Sciatic nerve (tissue), 2 donors: ENCODE measurements at places on chromosomes 13 and 19.

- no peak for DNase-seq
These were observed 3.5 kb upstream of the KLHL26 start for GRCh38 chr19:18633321-18633720.

- no peak for DNase-seq
These were observed 703 bp downstream of the ZNF506 start for GRCh38 chr19:19820774-19821320.

DNA sequence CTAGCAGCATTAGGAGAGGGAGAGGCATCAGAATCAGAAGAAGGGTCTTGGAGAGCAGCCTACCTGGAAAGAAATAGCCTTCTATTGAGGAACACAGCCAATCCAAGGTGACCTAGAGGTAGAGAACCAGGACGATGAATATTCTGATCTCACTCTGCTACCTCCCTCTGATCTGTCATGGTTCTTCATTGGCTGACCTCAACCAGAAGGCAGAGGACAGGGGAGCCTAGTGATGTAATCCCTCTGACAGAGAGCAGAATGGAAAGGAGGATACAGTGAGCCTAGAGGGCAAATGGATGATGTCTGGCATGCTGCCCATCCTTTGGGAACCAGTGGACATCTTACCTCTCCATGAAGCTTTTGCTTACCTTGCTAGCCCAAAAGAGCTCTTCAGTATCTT lies 3.6 kb downstream of the ZNF507 start:
- DNase-seq, result no peak

GRCh38 chr13:68291595-68291994 lies 1061.5 kb upstream of the PCDH9 start:
- DNase-seq, result no peak

DNA sequence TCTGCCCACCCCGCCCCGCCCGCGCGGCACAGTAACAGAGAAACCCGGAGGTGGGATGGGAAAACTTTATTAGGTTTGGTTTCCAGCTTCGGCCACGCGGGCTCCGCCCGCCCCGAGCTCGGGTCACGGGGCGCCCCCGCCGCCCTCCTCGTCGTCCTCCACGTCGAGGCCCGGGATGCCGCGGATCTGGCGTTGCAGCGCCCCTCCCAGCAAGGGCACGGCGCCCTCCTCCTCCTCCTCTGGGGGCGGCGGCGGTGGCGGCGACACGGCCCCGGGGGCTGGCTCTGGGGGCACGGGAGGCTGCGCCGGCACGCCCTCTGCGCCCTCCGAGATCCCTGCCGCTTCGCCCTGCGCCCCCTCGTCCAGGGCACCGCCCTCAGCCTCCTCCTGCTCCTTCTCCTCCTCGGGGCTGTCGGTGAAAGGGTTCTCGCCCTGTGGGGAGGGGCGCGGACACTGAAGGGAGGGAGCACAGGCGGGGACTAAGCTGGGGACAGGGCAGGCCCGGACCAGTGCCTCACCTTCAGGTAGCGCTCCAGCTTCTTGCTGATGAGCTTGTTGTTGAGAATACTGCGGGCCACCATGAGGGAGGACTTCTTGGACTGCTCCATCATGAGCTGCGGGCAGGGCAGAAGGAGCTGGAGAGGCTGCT lies 536 bp upstream of the AKAP8 start:
- DNase-seq, result no peak

GRCh38 chr19:35742121-35742724 lies at the start of gene IGFLR1:
Gene IGFLR1, minus strand, starts transcription at chr19:35742452. Its CDS starts 1,272 bp downstream, at chr19:35741180.
- DNase-seq, result no peak

- no peak for DNase-seq
These were observed 148.6 kb upstream of the ZNF507 start for GRCh38 chr19:32196690-32197420.

GRCh38 chr13:113176280-113176679 lies 17.8 kb downstream of the PROZ start:
- no peak for DNase-seq

DNA sequence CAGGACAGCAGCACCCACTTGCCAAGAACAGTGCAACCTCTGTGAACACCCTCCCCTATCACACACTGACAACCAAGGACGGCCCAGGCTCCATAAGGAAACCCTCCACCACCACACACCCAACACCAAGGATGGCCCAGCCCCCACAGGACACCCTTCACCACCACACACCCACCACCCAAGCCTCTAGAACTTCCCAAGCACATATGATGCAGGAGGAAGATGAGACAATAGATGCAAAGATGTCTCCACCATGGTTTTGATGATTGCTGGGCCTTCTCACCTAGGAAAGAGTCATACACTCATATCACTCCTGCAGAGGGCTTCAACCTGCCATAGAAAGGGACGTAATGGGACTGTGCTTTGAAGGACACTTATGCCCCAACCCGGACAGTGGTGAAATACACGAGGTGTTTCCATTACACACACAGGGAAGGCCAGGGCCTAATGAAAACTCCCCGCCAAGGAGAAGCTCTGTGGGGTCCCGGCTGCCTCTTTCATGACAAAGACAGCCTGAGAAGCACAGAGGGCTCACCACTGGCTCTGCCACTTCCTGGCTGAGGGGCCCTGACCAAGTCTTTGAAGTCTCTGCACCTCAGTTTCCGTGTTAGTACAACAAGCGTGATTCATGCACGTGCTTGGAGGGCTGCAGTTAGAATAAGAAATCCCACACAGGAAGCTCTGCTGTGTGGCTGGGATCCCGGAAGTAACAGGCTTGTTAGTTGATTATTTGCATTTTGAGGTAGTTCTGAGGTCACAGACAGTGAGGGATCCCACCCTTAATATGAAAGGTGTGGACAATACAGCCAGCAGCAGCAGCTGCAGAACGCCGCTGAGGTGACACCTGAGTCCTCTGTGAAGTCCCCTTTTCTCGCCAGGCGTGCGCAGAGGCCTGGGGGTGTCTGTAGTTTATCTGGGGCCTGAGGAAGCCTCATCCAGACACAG lies 61.9 kb upstream of the ATP12A start:
- DNase-seq, result no peak

- DNase-seq, result no peak
These were observed 14.3 kb upstream of the ZNF254 start for GRCh38 chr19:24072720-24073119.

DNA sequence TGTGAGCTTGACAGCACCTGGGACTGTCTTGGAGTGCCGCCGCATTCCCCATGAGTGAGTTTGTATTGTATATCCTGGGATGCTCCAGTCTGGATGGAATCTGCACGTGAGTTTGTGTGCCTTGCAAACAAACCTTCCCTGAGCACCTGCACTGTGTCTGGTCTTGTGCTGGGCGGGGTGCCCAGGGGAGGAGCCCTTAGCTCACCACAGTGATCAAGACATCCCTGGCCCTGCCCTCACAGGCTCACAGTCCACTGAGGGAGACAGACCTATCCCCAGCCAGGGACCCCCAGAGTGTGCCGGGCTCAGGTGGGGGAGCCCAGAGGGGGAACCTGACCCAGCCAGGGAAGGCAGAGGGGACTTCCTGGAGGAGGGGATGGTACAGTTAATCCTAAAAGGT lies 1.7 kb upstream of the BCAM start:
- DNase-seq, result no peak

- DNase-seq, result peak; percentile 82
These were observed 3.2 kb upstream of the SPACA6 start for GRCh38 chr19:51689751-51690453.

- peak; percentile 82 for DNase-seq
These were observed 2.9 kb downstream of the RXFP2 start for GRCh38 chr13:31742097-31742734.

- no peak for DNase-seq
These were observed 20.3 kb downstream of the HPN start for GRCh38 chr19:35061583-35062373.

DNA sequence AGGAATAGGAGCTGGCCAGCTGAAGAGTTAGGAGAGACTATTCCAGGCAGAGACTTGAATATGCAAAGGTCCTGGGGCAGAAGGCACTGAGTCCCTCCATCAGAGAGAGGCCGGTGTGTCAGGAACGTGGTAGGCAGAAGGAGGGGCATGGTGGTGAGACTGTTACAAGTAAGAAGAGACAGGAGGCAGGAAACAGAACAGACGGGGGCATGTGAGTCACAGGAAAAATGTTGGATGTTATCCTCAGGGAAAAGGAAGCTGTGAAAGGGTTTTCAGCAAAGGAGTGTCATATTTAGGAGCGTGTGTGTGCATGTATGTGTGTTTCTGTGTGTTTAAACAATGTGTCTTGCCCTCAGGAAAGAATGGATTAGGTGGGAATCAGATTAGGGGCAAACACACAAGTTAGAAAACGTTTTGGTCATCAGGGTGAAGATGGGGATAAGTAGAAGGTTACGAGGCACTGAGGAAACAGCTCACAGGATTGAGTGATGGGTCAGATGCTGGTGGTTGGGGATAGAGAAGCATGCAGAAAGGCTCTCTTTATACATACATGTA lies 1.1 kb downstream of the EDDM13 start:
- no peak for DNase-seq

DNA sequence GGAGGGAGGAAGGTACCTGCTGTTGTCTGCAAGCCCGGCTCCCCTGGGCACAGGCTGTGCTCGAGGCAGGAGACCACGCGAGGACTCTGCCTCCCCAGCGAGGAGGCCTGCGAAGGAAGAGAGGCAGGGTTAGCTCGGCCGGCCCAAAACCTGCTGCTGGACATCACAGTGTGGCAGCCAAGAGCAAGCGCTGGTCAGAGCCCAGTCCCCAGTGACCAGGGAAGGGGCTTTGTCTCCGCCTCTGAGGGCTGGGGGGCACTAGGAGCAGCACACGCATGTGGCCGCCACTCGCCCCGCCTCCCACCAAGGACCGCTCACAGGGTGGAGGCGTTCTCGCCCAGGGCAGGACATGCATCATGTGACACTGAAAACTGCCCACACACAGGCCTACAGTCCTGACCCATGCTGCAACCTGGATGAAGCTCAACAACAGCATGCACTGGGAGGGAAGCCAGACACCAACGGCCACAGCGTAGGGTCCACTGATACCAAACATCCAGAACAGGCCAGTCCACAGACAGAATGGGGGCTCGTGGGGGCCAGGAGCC lies 8.5 kb downstream of the MIER2 start:
- DNase-seq, result no peak

- DNase-seq, result no peak
These were observed 1.2 kb downstream of the DAZAP1 start for GRCh38 chr19:1408300-1409203.

DNA sequence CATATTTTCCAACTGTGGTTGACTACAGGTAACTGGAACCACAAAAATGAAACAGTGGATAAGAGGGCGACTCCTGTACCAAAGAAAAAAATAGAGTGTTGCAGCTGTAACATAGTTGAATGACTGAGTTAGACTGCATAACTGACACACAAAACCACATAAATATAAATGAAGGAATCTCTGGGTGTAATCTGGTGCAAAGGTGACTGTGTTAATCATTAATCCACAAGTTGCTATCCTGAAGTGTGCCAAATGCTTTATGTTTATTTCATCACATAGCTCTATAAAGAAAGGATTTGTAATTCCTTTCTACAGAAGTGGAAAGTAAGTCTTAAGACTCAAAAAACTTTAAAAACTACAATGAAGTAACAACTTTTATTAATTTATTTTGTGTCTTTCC lies 6.0 kb upstream of the GJB2 start:
- no peak for DNase-seq

GRCh38 chr13:87889254-87889653 lies 218.1 kb downstream of the SLITRK5 start:
- no peak for DNase-seq

DNA sequence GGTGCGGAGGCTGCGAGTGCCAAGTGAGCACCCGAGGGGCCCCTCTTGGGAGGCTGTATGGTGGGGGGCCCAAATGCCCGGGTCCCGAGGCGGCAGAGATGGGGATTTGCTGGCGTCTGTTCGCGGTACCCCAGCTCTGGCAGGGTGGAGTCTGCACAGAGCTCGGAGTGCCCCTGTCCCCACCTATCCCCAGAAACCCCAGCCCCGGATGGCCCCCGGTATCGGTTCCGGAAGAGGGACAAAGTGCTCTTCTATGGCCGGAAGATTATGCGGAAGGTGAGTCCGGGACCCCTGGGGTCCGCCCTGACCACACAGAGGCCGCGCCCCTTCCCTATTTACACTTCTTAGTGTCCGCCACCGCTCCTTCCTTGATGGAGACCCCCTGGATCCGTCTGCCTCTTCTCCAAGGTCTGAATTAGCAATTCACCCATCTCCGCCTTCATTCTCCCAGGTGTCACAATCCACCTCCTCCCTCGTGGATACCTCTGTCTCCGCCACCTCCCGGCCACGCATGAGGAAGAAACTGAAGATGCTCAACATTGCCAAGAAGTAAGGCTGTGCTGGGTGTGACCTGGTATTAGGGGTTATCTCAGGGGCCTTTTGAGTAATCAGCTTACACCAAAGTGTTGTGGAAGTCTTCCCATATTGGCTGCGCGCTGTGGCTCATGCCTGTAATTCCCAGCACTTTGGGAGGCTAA lies 630 bp downstream of the PNPLA6 start:
- no peak for DNase-seq

DNA sequence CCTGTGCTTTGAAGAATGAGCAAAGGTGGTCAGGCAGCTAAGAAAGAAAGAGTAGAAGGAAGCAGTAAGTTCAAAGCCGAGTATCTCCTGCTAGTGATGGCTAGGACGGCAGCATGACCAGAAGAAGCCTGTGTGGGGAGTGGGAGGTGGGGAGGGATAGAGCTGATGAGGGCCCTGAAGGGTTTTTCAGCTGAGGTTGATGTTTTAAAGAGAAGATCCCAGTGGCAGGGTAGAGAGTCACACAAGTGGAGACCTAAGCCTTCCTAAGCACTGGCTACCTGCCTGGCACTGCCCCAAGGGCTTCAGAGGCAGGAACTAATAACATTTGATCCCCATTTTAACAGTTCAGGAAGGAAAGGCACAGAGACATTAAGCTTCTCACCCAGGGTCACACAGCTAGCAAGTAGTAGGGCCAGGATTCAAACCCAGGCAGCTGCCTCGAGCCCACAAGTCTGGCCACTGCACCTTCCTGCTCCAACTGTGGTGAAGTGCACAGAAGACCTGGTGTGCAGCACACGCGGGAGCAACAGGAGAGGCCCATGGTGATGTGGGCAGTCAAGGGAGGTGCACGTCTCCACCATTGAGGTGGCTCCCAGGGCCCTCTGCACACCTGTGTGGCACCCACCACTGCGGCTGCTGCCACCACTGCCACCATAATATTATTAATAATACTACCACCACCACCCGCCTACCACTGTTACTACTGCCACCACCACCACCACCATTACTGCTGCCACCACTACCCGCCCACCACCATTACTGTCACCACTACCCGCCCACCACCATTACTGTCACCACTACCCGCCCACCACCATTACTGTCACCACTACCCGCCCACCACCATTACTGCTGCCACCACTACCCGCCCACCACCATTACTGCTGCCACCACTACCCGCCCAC lies 22.1 kb downstream of the CUL4A start:
- DNase-seq, result no peak
